GM18507 (cell line): ENCODE measurements at places on chromosomes 3 and 15.

- no peak for DNase-seq
Observed at GRCh38 chr3:173463250-173463649, 65.7 kb downstream of the NLGN1 start.

GRCh38 chr15:47293466-47294162 lies 423.7 kb upstream of the SEMA6D start:
- DNase-seq: no peak

- no peak for DNase-seq
Observed at GRCh38 chr3:72892870-72893269, 5.0 kb downstream of the GXYLT2 start.

GRCh38 chr3:27358372-27358771 lies 10.8 kb downstream of the NEK10 start:
- DNase-seq: no peak

DNA sequence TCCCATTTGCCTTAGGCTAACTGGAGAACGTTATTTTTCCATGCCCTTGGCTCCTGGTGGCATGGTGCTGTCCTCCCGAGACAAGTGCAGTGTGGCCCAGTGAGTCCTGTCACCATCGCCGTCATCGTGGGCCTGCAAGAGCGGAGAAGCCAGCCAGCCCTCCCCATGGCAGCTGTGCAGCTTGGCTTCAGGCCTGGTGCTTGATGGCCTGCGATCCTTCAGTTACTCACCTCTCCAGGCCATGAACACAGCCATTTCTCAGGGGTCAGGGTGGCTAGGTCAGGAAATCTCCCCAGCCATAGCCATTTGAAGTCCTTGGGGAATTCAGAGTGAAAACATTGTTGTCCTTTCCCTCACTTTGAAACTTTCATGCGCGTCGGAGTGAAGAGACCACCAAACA lies 189.0 kb upstream of the RGMA start:
- DNase-seq: no peak

GRCh38 chr3:122247087-122247824 lies 63.8 kb downstream of the CASR start:
- no peak for DNase-seq

DNA sequence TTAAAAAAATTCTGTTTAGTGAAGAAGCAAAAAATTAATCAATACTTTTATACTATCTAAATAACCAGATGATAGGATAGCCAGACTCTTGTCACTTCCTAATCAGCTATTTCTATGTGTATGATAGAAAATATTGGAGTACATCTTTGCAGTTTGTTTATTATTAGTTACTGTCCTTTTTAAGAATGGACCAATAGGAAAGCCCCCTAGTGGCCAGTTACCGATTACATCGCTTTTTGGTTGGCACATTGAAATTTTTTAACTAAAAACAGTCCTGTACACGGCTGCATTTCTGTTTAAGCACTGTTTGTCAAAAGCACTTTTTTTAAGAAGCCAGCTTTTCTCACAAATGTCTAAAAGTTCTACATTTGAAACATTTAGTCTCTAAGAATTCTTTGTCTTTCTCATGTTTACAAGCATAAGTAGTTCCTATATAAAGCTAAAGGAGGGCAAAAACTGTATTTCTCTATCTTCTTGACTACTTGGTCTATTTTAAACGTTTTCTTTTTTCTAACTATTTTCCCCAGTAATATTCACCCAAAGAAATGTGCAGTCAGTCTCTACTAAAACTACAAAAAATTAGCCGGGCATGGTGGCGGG lies 253.2 kb upstream of the LRTM1 start:
- no peak for DNase-seq

- no peak for DNase-seq
Observed at GRCh38 chr15:35439291-35439690, 106.7 kb downstream of the DPH6 start.

GRCh38 chr3:12139111-12139511 lies 19.6 kb downstream of the TIMP4 start:
- no peak for DNase-seq

- DNase-seq: no peak
Observed at GRCh38 chr15:60315878-60316277, 81.9 kb downstream of the ANXA2 start.

DNA sequence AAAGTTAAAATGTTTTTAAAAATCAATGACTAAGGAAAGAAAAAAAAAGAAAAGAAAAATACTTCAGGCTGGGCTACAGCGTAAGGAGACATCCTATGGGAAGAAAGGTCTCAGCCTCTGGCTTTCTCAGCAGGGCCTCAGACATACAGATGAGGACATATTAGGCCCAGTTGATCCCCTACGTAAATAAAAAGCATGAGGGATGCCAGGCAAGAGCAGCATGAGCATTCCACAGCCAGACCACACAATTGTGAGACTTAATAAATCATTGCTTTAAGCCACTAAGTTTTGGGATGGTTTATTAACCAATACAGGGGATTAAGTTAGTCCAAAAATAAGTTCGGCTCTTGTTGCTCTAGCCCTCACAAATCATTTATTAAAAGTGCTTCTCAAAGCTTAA lies 394.1 kb upstream of the NECTIN3 start:
- no peak for DNase-seq

GRCh38 chr3:64651741-64652241 lies 36.0 kb downstream of the ADAMTS9 start:
- no peak for DNase-seq
